ENCODE measurements at places on chromosomes 3 and 15.

DNA sequence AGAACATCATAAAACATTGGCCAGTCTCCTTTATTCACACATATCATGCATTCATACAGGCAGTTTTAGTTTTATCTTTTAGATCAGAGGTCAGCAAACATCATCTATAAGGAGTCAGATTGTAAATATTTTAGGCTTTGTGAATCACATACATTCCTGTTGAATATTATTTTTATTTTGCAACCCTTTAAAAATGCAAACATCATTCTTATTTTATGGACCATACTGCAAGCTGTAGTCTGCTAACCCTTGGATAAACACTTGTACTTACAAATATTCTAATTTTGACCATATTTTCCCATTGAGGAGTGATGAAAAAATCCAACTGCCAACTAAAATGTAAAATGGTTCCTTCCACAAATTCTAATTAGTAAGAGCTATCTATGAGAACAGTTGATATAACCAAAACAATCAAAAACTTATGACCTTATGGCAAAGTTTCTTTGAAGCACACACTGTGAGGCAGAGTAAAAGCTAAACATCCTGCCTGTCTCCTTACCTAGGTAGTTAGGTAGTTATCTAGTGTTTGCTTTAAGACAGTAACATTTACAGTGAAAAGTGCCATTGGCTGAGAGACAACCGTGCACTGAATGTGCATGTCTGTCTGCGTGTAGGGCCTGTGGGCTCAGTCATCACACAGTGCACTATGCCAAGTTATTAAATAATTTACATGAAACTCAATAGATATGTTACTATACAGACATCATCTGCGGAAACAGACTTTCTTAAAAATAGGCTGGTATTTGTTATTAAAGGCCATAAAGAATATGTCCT, 57.7 kb downstream of the PIK3R4 start:
- DNase-seq = peak; percentile 24

GRCh38 chr15:77183066-77183465, 112.2 kb upstream of the TSPAN3 start:
- DNase-seq = no peak

DNA sequence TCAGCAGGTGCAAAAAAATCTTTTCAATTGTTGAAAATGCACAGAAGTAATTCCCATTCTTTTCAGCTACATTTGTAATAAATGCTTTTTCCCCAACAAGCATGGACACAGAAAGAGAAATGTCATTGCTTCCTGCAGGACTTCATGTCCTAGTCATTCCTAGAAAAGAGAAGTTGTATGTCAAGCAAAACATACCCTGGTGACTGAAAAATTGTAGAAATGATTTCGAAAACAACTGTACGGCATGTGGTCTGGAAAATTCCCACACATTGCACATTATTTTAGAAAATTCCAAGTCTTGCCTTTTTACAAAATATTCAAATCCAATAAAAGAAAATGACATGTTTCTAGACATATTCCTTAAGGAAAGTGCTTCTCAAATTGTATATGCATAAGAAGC, 50.4 kb upstream of the ALCAM start:
- no peak for DNase-seq

GRCh38 chr15:73981761-73982221, 10.3 kb downstream of the STOML1 start:
- DNase-seq = no peak

- peak; percentile 10 for DNase-seq
These were observed 235.4 kb upstream of the RGMA start for GRCh38 chr15:93324186-93324975.

- DNase-seq = peak; percentile 41
These were observed 374.1 kb downstream of the RORA start for GRCh38 chr15:60854858-60855564.

GRCh38 chr15:80462836-80463512, 58.8 kb downstream of the ARNT2 start:
- no peak for DNase-seq

All from fibroblast of skin of right biceps (primary cell).